ENCODE measurements at places on chromosomes 5 and 9. TPM values are rescaled to one million over a fixed set of nuclear protein-coding genes. Genes with fewer than 3 reads are reported as not detected.

DNA sequence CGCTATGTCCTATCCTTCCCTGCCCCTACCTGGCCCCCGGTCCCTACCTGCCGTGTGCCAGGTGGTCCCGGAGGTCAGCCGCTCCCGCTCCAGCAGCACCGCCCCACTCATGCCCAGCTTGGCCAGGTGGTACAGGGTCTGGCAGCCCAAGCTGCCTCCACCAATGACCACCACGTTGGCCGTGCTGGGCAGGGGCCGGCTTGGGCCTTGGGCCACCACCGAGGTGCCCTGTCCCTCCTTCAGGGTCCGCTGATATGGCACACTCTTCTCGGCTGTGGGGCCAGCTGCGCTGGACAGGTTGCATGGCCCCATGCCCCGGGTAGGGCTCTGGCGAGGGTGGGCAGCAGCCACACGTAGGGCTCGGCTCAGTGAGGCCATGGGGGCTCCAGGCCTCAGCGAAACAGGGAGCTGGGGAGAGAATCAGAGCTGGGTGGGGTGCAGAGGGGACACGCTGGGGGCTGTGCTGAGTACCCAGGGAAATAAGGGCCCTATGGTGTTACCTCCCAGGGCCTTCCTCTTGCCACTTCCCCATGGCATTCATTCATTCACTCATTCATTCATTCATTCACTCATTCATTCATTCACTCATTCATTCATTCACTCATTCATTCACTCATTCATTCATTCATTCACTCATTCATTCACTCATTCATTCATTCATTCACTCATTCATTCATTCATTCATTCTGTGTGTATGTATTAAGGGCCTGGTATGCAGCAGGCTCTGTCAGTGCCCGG is 4.2 kb downstream of the SARDH start:
- DNase-seq = no peak

DNA sequence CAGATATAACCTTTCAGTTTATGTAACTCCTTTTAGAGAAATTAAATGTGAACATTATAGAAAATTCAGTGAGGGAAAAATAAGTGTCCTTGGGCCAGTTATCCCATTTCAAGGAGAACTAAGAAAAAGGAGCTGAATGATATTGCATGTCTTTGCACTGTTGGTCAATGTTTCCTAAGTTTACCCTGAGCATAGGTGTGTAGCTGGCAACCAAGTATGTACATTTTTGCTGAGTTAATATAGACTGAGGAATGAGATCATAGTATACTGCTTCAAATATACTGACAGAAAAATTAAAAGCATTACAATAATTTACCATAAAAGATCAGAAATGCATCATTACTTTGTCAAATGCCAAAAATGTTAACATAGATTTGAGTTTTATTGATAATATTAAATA is 2128.7 kb upstream of the C9orf72 start:
- no peak for DNase-seq

- peak; percentile 51 for DNase-seq
Measured at GRCh38 chr5:98927242-98927988, 1.4 kb downstream of the CHD1 start.

DNA sequence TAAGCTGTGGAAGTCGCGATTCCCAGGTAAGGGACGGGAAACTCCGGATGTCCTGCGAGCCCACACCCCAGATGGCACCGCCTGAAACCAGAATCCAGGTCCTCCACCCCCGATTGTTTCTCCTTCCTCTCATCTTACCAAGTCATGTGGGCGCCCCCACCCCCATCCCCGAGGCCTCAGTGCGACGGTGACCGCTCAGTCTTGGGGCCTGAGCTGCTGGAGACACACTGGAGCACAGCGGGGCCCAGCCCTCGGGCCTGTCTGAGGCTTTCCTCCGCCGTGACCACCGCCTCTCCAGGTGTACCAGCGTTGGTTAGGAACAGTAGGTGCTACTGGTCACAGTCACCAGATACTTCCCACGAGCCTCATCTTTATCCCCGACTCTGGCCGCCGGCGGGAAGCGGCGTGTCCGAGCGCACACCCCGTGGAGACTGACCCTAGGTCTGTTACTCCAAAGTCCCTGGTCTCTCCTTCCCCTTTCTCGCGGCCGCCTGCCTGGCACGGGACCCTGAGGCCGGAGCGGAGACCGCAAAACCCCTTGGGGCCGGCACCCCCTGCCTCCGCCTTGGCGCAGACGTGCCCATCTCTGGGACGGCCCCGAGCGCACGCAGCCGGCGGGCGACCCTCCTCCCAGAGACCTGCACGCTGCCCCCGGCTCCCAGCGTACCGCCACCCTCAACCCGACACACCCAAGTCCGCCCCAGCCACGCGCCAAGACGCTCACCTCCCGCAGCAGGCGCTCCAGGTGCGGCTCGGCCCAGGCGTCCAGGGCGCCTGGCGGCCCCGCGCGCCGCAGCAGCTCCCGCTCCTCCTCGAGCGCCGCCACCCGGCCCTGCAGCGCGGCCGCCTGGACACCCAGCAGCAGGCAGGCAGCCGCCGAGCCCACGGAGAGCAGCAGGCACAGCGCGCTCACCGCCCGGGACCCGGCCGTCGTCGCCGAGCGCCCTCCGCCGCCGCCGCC is 733 bp downstream of the COL23A1 start:
- no peak for DNase-seq

DNA sequence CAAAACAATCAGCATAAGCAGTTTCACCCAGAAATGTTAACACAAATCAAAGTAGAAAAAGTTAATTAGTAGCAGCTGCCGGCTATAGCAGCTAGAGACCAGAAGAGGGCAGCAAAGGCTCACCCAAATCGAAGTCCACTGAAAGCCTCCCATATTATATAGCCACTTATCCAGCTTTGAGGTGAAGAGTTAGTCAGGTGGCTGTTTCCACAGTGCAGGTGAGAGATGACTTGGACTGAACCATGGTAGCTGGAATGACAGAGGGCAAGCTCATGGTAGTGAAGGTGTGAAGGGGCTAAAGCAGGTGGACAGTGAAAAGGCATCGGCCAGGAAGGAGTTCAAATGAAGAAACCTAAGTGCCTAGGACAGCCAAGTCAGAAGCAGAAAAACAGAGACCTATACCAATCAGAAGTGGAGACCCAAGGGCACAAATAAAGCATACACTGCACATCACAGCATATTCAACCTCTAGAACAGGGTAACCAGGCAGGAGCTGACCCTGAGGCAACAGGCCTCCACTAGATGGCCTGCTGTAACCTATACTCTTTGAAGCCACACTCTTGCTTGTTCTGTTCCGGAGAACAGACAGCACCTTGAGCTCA is 7.2 kb upstream of the RNF38 start:
- peak; percentile 61 for DNase-seq

DNA sequence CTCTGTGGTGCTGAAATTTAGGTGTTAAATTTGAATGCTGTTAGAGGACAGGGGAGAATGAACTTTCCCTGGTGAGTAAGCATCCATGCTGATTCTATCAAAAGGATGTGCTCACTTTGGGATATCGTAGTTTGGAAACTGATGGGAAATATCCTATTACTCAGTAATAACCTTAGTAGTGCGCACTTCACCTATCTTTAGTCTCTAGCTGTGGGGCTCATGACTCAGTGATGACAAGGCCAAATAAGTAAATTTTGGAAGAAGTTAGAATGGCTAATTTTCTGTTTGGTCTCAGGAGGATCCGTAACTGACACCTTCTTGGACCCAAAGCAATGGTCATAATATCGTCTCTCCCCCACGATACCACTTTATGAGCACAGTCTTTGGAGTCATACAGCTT is 448.4 kb downstream of the PSAT1 start:
- no peak for DNase-seq

Gene MZB1
- 86.9 TPM for polyA plus RNA-seq

Gene TAS2R1
- polyA plus RNA-seq = not detected

Gene ANKRA2
- polyA plus RNA-seq = 32.1 TPM

All from naive B cell (primary cell).